NCI-H69 (cell line): ENCODE measurements at places on chromosomes 4 and X.

GRCh38 chr4:123444290-123444731, 47.7 kb downstream of the SPRY1 start:
- DNase-seq = peak; percentile 45

DNA sequence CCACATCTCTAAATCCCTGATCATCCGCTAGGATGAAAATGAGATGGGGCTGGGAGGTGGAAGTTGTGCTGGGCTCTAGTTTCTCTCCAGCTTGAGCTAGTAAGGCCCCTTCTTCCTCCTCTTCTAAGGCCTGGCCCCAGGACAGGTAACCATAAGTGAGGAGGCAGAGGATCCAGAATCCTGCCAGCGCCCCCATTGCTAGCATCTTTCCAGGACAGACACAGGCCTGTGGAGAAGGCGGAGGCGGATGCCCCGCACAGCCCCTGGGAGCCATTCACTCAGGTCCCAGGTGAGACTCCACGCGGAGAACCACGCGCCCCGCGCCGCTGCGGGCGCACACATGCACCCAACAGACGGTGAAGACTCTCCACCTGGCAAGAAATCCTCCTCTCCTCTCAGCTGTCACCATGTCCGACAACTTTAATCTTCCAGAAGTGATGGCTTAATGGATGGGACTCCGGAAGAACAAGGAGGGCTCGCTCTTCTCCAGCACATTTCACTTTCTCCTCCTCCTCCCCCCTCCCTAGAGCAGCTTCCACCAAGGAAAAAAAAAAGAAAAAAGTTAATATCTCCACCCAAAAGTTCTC, 793 bp downstream of the ARSJ start:
- DNase-seq = peak; percentile 69

GRCh38 chrX:99142745-99143144, 1267.3 kb downstream of the PCDH19 start:
- no peak for DNase-seq

GRCh38 chrX:3177851-3178250, 136.6 kb downstream of the ARSF start:
- no peak for DNase-seq

DNA sequence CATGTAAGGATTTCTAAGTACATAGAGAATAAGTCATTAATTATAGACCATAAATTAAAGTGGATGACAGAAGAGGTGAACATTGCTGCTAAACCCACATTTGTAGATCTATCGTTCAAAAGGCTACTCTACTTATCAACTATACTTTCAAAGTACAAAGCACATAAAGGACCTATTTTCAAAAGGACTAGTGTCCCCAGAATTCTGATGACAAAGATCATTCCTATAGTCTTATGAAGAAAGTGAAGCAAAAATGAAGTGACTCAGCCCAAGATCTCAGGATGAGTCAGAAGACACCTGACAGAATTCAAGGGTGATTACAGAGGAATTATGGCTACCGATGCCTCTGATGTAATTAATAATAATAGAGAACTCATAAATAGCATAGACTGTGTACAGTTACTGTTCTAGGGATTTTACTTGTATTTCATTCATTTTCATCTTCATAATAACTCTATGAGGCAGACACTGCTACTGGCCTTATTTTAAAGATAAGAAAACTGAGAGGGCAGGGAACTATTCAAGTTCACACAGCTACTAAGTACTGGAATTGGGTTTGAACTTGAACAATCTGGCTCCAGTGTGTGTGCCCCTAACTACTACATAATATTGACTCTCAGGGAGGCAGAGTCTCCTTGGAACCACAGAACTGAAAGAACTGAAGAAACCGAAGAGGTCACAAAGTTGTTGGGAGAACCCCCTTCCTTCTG, 17.1 kb downstream of the USP46 start:
- no peak for DNase-seq

GRCh38 chr4:48090621-48091020, 43.4 kb downstream of the TXK start:
- peak; percentile 58 for DNase-seq

- DNase-seq = no peak
Measured at GRCh38 chrX:84737471-84737871, 235.2 kb upstream of the HDX start.

DNA sequence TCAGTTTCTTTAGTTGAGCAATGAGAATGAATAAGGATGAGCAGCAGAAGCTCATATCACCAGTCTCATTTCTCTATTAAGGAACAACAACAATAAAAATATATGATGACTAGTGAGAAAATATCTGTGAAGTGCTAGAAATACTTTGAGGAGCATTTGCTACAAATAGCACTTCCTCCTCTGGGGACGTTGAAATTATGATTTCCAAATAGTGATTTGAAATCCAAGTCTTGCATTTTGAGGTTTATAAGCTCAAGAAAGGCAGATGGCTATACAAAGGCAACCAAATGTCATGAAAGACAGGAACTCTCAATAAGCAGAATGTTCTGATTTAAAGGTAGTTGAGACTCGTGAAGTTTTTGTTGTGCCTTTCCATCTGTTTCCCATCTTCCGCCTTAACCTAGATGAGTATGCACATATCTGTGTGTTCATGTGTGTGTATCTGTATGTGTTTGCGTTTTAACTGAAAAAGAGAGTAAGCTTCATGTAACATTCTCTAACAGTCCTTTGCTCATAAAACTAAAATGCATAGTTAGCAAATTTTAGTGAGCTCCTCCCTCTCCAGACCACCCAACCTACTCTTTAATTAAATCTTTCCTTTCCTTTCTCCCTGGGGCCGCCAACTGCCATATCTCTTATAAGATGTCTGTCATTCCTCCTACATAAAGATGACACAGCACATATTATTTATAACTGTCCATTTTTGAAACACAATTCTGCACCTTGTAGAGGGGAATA, 222.6 kb upstream of the RASGEF1B start:
- peak; percentile 20 for DNase-seq

- no peak for DNase-seq
Measured at GRCh38 chr4:105128208-105128607, 18.5 kb upstream of the TET2 start.

- peak; percentile 28 for DNase-seq
Measured at GRCh38 chr4:57151481-57151880, 41.3 kb upstream of the IGFBP7 start.

DNA sequence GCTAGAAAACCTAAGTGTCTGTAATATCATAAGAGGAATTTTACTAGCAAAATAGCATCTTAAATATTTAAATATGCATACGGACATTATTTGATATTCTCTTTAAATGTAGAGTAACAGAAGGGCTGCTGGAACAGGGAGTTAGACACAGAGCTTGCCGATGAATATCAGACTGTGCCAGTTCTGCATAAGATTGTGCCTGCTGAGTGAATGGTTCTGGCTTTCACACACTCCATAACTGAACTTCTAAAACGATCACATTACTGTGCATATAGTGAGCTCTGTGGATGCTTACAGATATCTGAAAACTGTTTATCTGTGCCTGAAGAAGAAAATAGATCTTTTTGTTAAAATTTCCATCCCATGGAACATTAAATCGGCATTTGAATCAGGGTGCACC, 867.4 kb upstream of the PCDH10 start:
- DNase-seq = no peak

DNA sequence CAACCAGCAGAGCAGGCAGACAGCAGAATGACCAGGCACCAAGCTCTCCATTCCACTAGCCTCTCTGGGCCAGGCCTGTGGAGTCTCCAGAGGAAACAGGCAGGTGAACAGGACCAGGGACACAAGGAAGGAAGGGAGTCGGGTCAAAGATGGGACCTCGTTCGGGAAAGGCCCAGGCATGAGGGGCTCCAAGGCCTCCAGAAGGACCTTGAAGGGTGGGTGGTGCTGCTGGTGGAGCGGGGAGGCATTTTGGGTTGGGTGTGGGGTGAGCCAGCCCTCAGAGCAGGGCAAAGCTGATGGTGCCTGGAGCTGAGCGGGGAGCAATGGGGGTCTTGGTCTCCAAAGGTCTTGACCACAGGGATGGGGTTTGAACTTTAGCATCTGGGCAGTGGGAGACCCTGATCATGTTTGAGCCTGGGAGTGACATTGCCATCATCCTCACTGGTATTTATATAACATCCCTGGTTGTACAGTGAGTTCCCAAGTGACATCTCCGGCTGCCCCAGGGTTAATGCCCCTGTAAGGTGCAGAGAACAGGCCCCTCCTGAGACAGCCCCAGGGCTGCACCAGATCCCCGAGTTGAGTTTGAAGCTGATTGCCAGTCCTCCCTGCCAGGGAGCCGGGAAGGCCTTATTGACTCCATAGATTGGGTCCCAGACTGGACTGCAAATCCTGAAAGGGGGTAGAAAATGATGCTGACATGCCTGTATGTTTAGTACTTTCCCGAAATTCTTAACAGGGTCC, 52.7 kb downstream of the PSAPL1 start:
- no peak for DNase-seq

DNA sequence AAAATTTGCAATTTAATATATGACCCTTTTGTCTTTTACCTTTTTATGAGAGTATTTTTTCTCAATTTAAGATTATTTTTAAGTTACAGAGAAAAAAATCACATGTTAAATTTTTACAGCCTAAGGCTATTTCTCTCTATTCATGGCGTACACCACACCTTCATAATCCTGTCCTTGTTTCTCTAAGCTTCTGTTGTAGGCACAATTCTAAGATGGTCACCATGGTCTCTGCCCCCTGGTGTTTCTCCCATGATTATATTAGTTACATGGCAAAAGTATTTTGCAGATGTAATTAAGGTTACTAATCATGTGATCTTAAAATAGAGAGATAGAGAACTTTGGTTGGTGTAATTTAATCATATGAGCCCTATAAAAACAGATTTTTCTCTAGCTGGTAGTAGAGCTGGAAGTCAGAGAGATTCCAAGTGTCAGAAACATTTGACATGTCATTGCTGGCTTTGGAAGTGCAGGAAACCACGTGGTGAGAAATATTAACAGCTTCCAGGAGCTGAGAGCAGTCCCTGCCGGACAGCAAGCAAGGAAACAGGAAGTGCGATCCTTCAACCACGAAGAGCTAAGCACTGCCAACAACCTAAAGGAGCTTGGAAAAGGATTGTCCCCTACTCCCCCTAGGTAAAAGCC, 89.8 kb downstream of the EIF4E start:
- DNase-seq = peak; percentile 21

DNA sequence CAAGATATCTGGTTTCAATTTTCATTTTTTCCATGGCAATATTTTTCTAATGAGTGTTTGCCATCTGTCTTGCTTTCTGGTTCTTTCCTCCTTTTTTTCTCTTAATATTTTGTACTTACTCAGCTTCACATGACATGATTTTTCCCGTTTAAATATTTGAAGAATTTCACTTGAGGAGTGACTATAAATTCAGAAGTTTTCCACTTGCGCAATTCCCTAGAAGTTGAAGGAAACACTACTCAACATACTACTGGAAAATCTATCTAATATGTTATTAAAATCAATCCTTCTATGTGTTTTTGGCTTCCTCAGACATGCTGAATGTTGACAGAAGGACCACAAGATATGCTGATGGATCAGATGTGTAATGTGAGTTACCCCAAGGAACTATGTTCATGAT, 36.8 kb upstream of the BANK1 start:
- no peak for DNase-seq

- no peak for DNase-seq
Measured at GRCh38 chrX:56783996-56784620, 55.1 kb downstream of the NBDY start.

DNA sequence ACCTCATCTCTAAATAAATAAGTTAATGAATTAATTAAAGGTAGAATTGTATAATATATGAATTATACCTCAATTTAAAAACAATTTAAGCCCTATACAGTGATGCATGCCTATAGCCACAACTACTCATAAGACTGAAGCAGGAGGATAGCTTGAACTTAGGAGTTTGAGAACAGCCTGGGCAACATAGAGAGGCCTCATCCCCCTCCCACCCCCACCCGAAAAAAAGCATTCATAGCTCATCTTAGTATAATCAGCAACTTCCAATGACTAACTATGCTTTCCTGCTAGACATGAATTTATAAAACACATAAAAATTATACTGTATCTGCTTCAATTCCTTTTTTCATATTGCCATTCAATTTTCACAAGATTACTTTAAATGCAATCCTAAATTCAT, 1.6 kb downstream of the LRBA start:
- DNase-seq = peak; percentile 8

GRCh38 chr4:45183905-45184304, 457.5 kb upstream of the GNPDA2 start:
- no peak for DNase-seq

DNA sequence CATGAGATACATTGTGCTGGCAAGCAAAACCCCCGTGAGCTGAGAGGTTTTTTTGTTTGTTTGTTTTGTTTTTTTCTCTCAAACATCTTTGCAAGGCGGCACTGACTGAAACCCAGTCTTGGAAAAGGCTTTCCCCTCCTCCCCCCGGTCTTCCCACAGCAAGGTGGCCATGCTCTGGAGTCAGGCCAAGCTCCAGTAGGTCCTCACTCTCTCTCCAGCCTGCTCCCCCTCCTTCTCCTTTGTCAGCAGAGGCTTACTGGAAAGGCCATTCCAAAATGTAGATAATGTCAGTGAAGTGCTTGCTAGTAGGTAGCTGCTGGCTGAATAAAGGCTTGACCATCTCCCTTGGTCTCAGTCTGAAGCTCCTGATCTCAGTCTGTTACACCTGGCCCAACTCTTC, 32.6 kb downstream of the FRMPD3 start:
- no peak for DNase-seq

GRCh38 chrX:114390251-114390796, 193.6 kb upstream of the HTR2C start:
- DNase-seq = no peak

DNA sequence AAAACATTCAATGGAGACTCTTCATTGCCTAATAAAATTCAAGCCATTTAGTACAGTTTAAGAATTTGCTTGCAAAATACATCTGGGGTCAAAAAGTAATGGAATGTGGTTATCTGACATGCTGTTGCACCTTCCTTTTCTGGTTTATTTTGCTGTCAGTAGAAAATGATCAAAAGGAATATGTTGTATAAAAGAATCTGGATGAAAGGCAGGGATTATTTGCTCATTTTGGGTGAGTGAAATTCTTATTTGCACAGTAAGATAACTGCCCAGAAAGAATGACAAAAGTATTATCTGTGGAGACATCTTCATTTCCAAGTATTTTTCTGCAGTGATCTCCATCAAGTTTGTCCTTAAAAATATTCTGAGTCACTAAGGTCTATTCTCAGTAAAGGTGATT, 30.4 kb downstream of the BOD1L1 start:
- no peak for DNase-seq

- no peak for DNase-seq
Measured at GRCh38 chr4:25090516-25090915, 59.8 kb upstream of the LGI2 start.
